ENCODE measurements at places on chromosomes 6 and 20.

DNA sequence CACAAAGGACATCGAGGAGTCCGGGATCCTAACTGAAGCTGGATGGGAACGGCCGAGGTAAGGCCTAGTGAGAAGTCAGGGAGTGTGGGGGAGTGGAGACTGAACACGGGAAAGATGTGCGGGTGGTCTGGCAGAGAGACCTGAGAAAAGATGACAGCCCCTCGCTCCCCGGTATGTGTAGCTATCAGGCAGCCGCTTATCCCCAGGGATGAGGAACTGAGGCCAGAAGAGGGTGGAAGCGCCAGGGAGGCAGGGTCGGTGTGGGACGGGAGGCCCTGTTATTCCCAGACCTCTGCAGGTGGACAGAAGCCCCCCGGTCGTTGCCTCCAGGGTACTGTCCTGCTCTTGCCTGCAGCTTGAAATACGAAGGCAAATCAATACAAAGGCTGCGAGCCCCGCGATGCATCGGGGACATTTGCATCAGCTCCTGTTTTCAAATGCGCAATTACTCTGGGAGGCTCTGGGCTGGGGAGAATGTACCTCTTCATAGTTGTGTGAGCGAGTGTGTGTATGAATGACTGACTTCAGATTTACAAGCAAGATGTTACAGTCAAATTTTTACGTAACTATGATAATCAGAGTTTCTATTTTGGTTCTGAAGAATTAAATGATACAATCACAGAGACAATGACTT lies 221.3 kb downstream of the QKI start:
- no peak for DNase-seq

GRCh38 chr6:135226537-135226936 lies 45.4 kb downstream of the MYB start:
- DNase-seq = no peak

DNA sequence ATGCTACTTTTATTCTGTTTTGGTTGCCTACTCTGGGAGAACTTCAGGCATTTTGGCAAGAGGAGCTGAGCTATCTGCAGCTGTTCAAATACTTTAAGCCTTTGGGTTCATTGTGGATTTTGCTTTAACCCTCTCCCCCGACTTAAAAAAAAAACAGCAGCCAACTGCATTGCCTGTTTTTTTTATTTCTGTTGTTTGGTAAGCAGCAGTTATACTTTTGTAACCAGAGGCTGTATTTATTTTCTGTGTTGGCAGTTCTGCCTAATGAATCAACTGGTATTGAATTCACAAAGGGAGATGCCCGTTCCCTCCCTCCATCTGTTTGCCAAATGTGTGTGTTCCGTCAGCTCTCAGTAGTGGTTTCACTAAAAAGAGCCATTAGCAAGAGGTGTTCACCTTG lies 484.0 kb downstream of the UTRN start:
- DNase-seq = no peak

DNA sequence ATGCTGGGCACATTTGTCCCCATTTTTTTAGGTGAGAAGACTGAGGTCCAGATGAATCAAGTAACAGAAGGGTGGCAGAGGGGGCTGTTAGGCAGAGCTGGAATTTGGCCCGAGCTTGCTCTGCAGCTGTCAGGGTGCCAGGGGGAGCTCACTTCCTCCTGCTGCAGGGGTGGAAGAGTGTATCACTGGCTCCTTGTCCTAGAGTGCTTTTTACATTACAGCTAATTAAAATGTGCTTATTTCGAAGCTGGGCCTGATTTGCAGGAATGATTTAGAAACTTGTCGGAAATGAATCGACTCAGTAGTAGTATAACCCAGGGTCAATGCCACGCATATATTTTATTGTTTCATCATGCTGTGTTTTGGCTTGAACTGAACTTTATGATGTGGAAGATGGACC lies 11.1 kb downstream of the TOX2 start:
- DNase-seq = peak; percentile 26

GRCh38 chr6:45619994-45620471 lies 242.3 kb upstream of the SUPT3H start:
- DNase-seq = peak; percentile 0

DNA sequence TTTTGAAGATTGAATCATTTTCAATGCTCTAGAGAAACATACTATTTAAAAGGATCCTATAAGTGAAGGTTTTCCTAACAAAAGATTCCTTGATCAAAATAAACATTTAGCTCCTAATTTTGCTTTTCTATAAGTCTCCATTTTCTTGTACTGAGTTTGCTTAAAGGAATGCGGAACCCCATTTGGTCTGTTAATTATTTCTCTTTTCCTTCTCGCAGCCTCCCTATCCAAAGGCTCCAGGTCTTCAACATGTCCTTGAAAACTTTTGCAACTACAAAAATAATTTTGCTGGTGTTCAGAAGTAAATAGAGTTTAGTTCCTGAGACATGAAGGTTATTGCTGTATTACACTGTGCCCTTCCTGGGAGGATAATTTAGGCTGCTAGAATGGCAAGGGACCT lies 8.3 kb upstream of the NPEPL1 start:
- no peak for DNase-seq

GRCh38 chr6:117265410-117266256 lies at the start of gene VGLL2:
Gene VGLL2 (plus strand): TSS chr6:117265558. CDS start chr6:117265764, 206 bp downstream.
- peak; percentile 8 for DNase-seq

- DNase-seq = no peak
Observed at GRCh38 chr6:33028220-33028849, 18.9 kb upstream of the HLA-DOA start.

All from NCI-H1417 (cell line).